ENCODE measurements at places on chromosomes 1 and 21.

DNA sequence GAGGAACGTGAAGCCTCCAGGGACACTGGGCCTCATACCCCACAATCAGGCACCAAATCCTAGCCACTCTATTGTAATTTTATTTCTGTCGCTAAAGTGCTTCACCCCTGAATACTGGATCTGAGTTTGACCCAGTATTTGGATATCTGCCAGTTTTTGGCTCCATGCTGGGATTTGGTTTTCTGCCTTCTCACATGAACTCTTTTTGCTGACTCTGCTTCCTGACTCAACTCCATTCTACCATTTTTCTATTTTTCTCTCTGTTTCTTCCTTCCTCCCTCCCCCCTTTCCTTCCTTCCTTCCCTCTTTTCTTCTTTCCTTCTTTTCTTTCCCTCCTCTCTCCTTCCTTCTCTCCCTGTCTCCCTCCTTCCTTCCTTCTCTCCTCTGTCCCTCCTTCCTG lies 151.3 kb upstream of the GJB5 start:
- no peak for DNase-seq

- peak; percentile 96 for DNase-seq
These were observed 14.4 kb downstream of the RNF223 start for GRCh38 chr1:1059494-1060280.

- DNase-seq = no peak
These were observed 32.1 kb downstream of the GRHL3 start for GRCh38 chr1:24351247-24351646.

GRCh38 chr1:192435704-192436103 lies 118.9 kb downstream of the RGS21 start:
- no peak for DNase-seq

DNA sequence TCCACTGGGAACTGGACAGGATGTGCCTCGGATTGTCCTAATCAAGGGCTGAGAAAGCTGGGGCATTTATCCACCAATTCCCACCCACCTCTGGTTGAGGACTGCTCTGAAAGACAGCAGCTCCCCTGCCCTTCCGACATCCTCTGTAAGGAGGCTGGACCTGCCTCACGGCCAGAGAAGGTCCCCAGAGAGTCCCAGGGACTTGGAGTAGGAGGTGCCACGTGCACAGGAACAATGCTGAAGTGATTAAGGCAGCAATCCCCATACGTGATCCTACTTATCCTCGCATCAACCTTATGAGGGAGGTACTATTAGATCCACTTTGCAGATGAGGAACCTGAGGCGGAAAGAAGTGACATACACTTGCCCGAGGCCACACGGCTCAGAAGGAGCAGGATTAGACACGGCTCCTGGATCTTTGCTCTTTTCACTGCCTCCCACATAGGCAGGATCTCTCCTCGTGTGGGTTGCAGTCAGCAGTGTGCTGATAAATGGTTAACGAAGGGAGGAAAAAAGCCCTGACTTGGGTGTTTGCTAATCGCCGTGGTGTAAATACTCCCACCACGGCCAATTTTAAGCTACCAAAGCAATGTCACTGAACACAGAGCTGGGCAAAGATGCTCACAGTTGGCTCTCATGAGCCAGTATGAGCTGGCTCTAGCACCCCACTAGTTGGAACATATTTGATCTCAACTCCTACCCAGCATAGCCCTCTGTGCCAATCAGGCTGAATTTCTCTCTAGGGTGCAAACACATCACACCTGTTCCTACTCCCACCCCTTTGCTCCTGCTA lies 18.6 kb upstream of the LDLRAP1 start:
- DNase-seq = no peak

GRCh38 chr1:94719926-94720793 lies 100.0 kb upstream of the SLC44A3 start:
- DNase-seq = no peak

GRCh38 chr1:115706587-115707425 lies 61.7 kb downstream of the CASQ2 start:
- DNase-seq = no peak

DNA sequence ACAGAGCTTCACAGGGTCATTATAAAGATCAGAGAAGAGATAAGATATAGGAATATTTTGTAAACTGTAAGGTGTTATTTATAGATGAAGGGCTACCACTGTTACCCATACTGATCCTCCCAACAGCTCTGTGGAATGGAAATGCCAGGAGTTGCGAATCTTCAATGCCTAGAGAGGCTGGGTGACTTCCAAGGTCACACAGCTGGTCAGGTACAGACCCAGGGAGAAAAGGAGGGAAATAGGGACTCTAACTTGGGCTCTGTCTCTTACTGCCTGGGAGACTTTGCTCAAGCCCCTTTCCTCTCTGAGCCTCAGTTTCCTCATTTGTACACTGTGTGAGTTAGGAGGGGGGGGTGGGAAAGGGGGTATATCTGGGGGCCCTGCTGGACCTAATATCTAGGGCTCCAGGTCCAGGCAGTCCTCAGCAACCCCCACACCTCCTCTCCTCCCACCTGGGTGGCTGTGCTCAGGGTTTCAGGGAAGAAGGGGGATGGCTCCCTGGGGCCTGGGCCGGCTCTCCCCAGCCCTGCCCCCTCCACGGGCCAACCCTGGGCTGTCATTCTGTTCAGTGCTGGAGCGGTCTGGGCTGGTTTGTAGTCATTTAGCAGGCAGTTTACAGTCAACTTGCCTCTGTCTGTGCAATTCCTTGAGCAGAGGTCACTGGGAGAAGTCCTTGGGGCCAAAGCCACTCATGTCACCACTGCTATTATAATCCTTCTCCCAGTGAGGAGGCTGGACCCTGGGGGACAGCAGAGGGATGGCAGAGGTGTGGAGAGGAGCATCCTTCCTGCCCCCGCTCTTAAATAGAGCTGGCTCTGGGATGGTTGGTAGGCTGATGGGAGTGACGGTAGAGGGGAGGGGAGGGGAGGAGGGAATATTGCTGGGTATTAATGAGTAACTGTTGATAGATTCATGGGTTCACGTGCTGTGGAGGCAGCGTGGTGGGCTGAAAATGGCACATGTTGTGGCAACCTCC lies 1.7 kb downstream of the BSND start:
- no peak for DNase-seq

DNA sequence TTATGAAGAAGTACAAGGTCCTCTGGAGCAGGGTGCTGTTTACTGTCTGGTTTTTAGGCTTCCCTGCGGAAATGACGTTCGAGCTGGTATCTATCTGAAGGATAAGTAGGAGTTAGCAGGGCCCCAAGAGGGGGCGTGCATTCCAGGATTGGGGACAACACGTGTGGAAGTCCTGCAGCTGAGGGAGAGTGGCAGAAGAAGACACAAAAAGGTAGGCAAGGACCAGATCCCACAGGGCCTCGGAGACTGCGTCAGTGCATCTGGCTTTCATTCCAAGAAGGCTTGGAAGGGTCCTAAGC lies 5.9 kb downstream of the RIMS3 start:
- DNase-seq = no peak

DNA sequence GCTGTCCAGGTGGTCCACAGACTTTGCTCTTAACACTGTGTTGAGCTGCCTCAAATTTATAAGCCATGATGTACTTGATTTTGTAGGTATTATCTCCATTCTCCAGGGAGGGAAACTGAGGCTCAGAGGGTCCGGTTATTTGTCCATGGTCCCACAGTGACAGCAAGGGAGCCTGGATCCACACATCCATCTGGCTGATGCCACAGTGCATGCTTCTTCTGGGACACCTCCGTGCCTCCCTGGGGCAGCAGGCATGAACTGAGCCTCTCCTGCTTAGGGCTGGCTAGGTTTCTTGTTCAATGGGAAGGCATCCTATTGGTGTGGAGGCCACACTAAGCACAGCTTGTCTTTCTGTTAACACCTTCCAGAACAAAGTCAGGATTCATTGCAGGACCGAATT lies 317.3 kb downstream of the AJAP1 start:
- DNase-seq = no peak

DNA sequence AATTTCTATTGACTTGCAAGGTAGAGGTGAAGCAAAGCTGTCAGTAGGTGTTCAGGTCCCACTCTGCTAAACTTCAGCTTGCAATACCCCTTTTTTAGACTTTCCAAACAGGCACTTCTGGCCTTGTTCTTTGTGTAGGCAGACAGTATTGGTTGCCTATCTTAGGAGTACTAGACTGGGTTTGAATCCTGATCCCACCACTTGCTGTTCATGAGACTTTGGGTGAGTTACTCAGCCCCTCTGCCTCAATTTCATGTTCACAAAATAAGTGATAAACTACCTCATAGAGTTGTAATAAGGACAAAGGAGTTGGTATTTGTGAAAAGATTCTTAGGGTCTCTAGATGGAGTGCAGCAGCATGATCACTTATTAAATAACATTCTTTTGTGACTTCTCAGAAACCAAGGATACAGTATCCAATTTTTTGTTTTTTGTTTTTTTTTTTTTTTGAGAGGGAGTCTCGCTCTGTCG lies 5.2 kb downstream of the RCC1 start:
- no peak for DNase-seq

DNA sequence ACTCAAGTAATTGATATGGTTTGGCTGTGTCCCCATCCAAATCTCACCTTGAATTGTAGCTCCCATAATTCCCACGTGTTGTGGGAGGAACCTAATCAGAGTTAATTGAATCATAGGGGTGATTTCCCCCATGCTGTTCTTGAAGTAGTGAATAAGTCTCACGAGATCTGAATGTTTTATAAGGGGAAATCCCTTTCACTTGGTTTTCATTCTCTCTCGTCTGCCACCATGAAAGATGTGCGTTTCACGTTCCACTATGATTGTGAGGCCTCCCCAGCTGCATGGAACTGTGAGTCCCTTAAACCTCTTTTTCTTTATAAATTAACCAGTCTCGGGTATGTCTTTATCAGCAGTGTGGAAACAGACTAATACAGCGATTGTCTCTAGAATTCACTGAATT lies 135.4 kb downstream of the BACH1 start:
- DNase-seq = no peak

GRCh38 chr1:113981962-113982931 lies 3.0 kb downstream of the OLFML3 start:
- DNase-seq = peak; percentile 74

All from left ventricle myocardium superior (tissue), 1 donor.